ENCODE measurements at places on chromosomes 2 and 18.

DNA sequence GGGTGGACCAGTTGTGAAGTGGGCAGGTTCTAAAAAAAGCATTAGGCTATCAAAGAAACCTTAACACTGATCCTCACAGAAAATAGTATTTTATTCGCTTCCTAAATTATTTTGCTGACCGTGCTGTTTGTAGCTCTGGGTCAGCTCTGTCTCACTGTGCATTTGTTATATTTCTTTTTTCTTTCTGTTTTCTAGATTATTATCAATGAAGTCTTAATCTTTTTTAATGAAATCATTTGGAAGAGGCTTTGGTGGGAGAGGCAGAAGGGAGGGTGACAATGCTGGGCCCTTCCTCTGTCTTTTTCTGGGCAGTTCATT is 213.6 kb downstream of the PTGR3 start:
- DNase-seq, result no peak

DNA sequence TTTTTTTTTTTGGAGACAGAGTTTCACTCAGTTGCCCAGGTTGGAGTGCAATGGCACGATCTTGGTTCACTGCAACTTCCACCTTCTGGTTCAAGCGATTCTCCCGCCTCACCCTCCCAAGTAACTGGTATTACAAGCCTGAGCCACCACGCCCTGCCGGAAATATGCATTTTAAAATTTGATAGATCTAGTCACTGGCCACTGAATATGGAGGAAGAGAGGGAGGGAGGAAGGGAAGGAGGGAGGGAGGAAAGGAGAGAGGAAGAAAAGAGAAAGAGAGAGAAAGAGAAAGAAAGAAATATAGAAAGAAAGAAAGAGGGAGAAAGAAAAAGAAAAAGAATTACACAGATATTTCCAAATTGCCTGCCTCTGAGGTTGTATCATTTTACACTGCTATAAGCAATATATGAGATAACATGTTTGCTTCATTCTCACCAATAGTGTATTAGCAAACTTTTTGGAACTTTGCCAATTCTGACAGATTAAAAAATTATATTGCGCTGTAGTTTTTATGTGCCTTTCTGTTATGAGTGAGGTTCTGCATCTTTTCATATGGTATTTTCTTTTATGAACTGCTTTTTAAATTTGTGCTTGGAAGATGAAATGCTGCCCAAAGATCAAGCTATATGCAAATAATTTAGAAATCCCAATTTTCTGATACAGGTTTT is 161.2 kb upstream of the MAP3K20 start:
- DNase-seq, result no peak

DNA sequence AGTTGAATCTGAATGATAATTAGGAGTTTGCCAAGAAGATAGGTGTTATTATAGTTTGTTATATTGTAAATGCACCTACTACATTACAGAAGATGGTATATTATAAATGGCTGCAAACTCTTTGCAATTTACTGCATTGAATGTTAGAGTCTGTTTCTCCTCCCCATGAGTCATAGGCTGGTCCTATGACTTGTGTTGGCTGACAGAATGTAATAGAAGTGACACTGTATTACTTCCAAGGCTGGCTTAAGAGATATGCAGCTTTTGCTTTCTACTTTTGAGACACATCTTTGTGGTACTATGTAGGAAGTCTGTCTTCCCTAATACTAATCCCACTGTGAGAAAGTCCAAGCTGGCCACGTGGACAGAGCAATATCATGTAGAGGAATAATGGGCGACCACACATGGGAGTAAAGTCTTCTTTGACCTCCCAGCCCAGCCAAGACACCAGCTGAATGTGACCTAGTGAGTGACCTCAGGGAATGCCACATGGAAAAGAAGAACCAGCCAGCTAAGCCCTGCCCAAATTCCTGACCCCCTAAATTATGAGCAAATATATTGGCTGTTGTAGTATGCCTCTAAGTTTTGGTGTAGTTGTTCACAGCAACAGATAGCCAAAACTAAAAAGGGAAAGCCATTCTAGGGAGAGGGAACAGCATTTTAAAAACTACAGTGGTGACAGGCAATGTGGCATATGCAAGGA is 6.8 kb upstream of the DDX1 start:
- DNase-seq, result no peak

GRCh38 chr2:149380205-149380604 is 49.8 kb downstream of the LYPD6 start:
- DNase-seq, result no peak

GRCh38 chr2:6312367-6312766 is 553.3 kb downstream of the CMPK2 start:
- no peak for DNase-seq

DNA sequence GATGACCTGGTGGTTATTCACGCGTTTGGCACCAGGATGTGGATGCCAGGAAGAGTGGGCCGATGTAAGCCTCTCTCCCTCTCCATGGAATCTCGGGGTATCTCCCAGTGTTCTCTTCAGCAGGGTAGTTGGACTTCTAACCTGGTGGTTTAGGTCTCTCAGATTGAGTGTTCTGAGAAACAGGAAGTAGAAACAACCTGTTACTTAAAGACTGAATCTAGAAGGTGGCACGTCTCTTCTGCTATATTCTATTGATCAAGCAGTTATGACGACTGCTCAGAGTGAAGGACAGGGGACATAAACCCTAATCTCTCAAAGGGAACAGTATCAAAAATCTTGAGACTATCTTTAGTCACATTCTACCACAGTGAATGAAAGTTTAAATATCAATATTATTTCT is 918.7 kb upstream of the PIK3C3 start:
- DNase-seq, result no peak

- no peak for DNase-seq
Measured at GRCh38 chr2:112229348-112229747, 25.5 kb downstream of the ZC3H8 start.

- no peak for DNase-seq
Measured at GRCh38 chr2:119700866-119701265, 21.9 kb downstream of the TMEM177 start.

- DNase-seq, result no peak
Measured at GRCh38 chr2:179861416-179862067, at the start of gene ZNF385B. Gene ZNF385B, minus strand, starts transcription at chr2:179861612.

DNA sequence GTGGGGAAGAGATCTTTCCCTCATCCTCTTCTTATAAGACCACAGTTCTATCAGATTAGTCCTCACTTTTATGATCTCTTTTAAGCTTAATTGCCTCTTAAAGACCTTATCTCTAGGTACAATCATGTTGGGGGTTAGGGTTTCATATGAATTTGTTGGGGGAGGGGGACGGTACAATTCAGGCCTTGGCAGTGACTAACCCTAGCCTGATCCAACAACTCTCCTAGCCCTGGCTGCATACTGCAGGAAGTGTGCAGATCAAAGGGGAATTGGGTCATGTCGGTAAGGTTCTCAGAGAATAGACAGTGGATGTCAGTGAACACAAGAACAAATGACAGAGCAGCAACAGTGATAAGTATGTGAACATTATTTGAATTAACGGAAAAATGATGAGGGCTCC is 16.4 kb downstream of the CAPN13 start:
- DNase-seq, result no peak

DNA sequence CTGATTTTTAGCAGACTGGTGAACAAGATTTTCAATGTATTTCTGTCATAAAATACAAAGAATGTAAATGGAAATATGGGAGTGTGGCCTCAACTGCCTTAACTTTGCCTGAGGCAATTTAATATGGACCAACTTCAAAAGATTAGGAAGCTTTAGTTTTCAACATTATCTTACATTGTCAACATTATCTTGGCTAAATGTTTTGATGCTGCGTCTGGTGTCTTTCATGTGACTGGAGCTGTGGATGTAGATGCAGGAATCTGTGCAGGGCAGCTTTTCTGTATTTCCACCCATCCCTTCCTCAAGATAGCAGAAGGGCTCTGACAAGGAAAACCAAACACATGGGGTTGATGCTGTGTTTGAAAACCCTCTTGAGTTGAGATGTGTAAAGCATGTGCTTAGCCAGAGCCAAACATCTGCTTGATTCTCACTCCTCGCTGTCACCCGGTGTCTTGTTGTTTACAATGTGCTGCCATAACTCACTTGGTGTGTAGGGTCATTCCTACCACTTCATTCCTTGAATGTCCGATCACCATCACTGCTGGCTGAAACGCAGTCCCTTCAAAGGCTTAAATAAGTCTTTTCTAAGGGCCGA is 33.0 kb downstream of the COPS8 start:
- DNase-seq, result no peak

DNA sequence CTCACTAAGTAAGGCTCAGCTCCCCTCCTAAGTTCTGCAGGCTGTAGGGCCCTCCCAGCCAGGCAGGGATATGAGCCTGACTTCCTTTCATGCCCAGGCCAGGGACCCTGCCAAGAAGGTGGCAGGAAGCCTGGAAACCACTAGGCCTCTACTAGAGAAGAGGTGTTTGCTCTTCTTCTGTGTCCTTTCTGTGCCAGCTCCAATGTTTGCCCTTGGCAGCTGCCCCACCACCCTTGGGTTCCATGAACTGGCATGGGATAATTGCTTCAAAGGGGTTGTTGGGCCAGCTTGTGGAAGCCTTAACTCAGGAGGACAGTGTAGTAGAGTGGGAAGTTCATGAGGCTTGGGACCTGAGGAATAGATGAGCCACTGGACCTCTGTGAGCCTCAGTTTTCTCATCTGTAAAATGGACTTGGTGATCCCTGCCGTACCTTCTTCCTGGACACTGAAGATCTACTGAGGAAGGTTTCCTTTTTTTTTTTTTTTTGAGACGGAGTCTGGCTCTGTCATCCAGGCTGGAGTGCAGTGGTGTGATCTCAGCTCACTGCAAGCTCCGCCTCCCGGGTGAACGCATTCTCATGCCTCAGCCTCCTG is 3.9 kb downstream of the SLC35F6 start:
- DNase-seq, result no peak

- no peak for DNase-seq
Measured at GRCh38 chr2:224347176-224348051, 54.5 kb downstream of the FAM124B start.

- DNase-seq, result no peak
Measured at GRCh38 chr2:112889976-112890375, 21.0 kb upstream of the IL37 start.

- DNase-seq, result no peak
Measured at GRCh38 chr2:45195916-45196315, 186.7 kb upstream of the SIX2 start.

DNA sequence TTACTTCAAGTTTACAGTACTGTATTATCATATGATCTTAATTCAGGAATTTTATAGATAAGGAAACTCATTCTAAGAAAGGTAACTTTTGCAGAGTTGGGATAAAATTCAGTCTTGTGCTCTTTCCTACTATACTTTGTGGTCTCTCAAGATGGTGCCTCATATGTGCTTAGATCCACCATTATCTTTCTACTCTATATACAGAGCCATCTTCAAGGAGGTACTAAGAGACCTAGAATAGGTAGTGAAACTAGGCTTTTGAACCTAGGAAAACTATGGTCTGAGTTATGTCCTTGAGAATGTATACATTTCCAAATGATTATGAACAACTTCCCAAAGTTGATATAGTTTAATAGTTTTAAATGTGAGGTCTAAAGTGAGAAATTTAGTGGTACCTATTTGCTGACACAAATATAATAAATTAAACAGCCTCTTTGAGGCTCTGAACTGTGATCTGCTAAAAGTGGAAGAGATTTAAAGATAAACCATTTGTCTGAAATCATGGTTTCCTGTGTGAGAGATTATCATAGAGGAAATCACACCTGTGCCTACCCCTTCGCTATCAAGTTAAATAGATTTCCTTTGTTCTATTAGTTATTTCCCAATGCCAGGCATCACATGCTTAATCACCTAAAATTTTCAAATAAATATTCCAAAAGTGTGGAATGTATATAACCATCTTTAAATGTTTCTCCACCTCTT is 27.2 kb downstream of the ACAA2 start:
- DNase-seq, result no peak

DNA sequence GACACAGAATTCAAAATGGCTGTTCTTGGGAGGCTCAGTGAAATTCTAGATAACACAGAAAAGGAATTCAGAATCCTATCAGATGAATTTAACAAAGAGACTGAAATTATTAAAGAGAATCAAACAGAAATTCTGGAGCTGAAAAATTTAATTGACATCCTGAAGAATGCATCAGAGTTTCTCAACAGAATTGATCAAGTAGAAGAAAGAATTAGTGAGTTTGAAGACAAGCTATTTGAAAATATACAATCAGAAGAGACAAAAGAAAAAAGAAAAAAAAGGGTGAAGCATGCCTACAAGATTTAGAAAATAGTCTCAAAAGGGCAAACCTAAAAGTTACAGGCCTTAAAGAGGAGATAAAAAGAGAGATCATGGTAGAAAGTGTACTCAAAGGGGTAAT is 12.0 kb upstream of the RANBP2 start:
- no peak for DNase-seq

DNA sequence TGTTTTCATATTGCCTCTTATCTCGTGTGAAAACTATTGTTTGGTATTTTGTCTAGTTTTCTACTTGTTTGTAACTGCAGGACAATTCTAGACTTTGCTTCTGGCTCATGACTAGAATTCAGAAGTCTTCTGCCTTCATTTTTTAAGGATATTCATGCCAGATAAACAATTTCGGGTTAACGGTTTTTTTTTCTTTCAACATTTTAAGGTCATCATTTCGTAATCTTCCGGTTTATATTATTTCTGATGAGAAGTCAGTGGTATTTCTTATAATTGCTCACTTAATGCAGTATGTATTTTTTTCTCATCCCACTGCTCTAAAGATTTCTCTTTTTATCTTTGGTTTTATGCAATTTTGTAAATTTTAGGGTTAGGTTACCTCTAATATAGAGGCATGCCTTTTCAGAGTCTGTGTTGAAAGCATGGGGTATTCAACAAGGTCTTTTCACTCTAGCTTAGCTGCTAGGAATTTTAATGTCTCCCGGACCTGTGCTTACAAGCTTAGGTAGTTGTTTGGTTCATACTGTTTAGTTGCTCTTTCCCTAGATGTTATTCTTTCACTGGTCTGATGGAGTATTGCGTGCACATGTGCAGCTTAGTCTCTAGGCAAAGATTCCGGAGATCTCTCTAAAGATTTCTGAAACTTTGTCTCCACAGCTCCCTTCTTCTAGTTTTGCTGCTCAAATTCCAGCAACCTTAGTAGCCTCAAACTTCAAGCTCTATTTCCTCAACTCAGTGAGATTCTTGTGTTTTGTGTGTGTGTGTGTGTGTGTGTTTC is 198.1 kb downstream of the MCFD2 start:
- DNase-seq, result no peak

- DNase-seq, result no peak
Measured at GRCh38 chr18:54696616-54697293, 105.7 kb downstream of the DYNAP start.

DNA sequence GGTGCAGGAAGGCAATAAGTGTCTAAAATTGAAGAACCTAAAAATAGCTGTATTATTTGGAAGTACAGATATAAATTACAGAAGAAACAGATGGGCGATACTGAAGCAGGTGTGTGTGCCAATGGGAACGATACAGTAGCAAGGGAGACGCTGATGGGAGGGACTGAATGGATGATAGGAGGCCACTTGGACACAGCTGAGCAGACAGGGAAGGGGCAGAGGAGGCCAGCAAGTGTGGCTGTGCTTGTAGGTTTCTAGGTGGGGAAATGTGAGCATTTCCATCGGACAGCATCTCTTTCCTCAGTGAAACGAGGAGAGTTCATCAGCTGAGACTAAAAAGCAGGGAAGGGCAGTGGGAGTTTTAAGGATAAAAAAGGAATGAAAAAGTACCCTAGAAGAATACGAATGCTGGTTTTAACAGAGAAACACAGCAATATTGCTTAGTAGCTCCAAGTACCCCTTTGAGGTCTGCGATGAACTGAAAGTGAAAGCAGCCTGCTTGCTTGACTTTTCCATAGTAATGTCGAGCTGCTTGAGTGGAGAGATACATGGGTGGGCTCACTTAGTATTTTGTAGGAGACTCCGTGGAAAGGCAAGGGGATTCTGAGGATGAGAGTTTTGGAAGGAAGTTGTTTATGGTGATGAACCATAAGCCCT is 91.7 kb upstream of the EPC2 start:
- DNase-seq, result peak; percentile 43
